ENCODE measurements at places on chromosomes 4 and X.

DNA sequence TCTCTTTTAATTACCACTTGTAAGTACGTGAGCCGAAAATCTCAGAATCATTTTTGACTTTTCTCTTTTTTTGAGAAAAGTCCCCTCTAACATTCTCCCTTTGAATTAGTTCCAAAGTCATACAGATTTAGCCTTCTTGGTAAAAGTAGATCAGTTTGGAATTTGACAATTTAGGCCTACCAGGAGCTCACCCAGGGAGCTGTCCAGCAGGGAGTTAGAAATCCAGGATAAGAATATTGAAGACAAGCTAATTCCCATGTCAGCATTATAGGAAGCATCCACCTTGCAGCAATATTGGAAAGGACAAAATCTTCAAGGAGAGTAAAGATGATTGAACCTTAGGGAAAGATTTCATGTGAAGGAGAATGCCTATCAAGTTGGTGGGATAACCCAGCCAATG is 352.2 kb upstream of the CPEB2 start:
- DNase-seq: no peak

- no peak for DNase-seq
These were observed 454.1 kb downstream of the PDGFC start for GRCh38 chr4:156517546-156517945.

DNA sequence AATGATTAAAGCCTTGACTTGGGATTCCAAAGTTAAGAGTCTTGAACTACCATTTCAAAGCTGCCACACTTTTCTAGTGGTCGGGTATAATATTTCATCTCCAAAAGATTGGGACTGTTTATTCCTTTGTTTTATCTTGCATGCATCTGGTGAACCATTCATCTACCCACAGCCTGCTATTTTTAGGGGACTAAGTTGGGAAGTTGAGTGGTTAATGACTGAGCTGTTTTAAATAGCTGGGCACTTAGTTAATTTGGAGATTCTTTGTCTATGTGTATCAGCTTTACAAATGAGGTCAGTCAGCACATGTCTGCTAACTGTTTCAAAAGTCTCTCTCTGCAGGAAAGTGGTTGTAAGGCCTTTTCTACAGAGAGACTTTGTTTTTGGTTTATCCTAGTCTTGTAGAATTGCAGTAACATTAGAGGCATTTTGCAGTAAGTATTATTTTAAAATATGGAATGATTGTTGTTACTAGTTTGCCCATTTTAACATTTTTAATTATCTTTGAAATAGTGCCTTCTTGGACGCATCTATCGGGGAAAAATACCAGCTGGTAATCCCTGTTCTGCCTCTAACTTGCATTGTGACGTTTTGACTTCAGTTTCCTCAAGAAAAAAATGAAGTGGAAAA is 8.2 kb downstream of the BMP2K start:
- DNase-seq: no peak

DNA sequence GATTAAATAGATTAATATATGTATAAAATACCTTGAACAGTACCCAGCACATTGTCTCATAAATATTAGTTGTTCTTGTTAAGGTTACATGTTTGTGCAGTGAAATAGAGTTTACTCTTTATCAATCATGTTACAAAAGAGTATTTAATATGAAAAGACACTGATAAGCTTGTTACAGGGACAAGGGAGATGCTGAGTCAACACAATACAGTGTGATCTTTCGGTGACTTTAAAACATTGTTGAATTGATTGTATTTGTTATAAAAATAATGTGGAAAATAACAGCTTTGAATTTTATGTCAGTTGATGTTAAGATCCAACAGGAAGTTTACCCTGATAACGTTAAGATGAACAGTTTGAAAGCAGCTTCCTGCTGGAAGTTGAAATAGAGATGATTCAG is 1.4 kb upstream of the WDR13 start:
- DNase-seq: no peak

DNA sequence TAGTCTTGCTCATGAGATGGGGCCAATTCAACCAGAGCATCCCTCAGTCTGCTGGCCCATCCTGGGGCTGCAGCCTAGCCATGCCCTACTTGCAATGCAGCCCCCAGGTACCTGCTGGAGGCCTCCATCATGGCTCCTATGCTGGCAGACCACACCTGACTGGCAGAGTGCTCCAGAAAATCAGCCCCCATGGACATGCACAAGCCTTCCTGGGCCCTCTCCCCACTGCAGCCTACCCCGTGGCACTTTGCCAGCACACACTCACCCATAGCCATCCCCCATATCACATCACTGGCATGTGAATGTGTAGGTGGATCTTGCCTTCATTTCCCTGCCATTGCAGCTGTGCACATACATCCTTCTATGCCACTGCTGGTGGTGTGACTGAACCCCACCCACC is 381.8 kb downstream of the UBE2NL start:
- DNase-seq: no peak

- DNase-seq: no peak
These were observed 554.8 kb upstream of the TENM3 start for GRCh38 chr4:181688432-181688831.

- DNase-seq: no peak
These were observed 123.9 kb upstream of the NAP1L5 start for GRCh38 chr4:88821522-88821921.

GRCh38 chr4:112952313-112952700 is 97.1 kb upstream of the ANK2 start:
- DNase-seq: no peak

Data from naive B cell (primary cell).